ENCODE measurements at places on chromosomes 6 and 20.
A peak's percentile ranks its signal among the peaks of the same experiment; 100 is the strongest.

- DNase-seq, result no peak
These were observed 480.7 kb downstream of the RFPL4B start for GRCh38 chr6:112827793-112828192.

GRCh38 chr6:12555267-12555666, 161.3 kb upstream of the PHACTR1 start:
- DNase-seq, result peak; percentile 35

GRCh38 chr6:137843211-137843610, 23.8 kb upstream of the TNFAIP3 start:
- no peak for DNase-seq

- peak; percentile 20 for DNase-seq
These were observed 499.8 kb upstream of the PTCHD4 start for GRCh38 chr6:48610846-48611245.

- no peak for DNase-seq
These were observed 647 bp upstream of the POU5F1 start for GRCh38 chr6:31170987-31171671.

DNA sequence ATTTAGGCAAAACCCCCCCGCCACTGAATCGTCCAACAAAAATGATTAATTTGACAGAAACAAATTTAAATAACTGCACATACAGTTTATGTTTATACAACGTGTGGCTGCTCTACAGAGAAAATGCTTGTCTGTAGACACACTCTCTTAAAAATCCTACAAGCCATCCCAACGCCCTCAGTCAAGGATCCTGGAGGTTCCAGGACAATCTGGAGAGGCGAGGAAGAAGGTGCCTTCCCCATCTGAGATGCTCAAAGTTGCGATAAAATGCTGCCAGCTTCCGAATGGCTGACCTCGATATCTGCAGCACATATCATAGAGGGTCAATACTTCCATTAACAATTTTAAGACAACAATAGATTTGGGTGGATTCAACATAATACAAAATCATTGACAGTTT, 25.3 kb downstream of the ZNF217 start:
- no peak for DNase-seq

DNA sequence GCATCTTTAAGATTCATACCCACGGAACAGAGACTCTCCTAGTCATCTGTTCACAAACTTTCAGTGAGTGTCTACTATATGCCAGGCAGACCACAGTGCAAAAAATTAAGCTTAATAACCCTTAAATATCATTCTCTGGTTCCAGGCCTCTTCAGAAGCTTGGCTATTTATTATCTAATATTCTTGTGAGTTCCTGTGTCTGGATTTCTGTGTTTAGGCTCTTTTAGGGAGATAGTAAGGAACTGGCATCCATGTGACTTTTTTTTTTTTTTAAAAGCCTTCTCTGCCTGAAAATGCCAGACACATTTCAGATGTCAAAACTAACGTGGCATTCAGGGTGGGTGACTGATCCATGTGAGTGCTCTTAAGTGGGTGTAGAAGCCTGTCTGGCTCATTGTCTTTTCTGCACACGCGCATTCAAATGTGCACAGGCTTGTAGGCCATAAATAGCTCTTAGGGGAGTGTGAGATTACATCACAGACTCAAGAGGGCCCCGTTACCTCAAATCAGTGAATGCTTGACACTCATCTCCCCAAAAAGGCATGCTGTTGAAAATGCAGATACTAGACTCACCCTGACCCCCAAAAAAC, 141.9 kb downstream of the GMPR start:
- DNase-seq, result no peak

DNA sequence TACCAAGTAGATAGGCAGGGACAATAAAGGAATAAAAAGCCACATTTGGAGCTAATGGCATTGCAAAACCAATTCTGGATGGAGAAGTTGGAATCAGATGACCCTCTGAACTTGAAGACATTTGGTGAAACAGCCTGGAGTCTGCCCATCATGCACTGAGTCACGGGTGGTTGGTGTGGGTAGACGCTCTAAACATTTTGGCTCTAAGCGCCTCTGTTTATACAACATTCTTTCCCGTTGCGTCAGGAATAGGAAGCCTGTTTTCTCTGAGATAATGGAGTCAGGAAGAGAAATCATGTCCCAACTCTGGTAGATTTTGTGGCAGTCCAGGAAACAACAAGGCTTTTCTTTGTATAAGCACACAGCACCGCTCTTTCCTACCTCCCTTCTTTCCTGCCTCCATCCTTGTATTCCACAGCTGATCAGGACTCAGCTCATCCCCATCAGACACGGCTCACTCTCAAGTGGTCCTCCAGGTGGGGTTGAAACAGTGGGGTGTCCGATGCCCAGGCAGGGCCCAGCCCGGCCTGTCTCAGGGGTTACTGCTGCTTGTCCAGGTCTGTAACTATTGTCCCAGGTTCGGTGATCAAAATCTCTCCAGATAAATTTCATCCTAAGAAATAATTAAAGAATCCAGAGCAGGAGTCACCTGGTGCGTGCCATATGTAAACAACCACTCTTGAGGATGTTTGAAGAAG, 12.1 kb upstream of the RAMACL start:
- peak; percentile 91 for DNase-seq

DNA sequence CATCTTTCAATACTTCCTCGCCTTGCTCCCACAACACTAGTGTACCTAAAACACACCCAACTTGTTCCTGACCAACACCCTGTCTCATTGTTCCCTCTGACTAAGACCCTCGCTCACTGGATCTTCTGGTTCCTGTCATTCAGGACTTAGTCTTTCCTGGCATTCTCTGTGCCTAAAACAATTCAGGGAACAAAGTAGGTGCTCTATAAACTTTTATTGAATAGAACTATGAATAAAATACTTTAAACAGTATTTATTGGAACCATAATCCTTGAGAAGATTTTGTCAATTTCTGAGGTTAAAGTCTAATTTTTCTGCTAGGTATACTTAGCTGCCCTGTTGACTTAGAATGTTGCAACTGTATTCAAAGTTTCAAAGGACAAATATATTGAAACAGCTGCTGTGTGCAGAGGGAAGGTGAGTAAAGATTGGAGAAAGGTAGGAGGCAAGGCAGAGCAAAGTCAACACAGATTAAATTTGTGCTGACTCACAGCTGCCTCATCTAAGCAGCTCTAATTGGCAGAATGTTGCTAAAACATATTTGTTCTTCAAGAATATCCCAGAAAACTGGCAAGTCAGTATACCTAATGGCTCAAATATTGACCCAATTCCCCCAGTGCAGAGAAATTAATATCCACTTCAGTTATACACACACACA, 37.6 kb downstream of the GSTA2 start:
- peak; percentile 55 for DNase-seq

- DNase-seq, result no peak
These were observed 119.2 kb downstream of the PREX1 start for GRCh38 chr20:48708630-48709029.

DNA sequence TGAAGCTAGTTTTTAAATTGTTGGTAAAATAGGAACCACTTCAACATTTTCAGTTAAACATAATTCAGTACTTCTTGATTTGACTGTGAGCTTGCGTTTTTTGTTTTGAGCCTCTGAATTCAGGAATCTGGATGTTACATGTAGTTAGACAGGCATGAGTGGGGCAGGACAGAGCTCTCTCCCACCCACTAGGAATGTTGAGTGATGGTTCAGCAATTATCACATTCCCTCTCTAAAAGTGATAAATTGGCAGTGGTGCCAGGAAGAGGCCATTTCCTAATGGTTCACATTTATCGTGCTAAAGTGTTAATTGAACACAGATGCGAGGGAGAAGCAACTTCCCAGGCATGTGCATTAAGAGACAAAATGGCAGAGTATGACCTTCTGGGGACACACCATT, 465.5 kb upstream of the HTR1E start:
- no peak for DNase-seq

- no peak for DNase-seq
These were observed 19.0 kb upstream of the SNRPB2 start for GRCh38 chr20:16710781-16711180.

DNA sequence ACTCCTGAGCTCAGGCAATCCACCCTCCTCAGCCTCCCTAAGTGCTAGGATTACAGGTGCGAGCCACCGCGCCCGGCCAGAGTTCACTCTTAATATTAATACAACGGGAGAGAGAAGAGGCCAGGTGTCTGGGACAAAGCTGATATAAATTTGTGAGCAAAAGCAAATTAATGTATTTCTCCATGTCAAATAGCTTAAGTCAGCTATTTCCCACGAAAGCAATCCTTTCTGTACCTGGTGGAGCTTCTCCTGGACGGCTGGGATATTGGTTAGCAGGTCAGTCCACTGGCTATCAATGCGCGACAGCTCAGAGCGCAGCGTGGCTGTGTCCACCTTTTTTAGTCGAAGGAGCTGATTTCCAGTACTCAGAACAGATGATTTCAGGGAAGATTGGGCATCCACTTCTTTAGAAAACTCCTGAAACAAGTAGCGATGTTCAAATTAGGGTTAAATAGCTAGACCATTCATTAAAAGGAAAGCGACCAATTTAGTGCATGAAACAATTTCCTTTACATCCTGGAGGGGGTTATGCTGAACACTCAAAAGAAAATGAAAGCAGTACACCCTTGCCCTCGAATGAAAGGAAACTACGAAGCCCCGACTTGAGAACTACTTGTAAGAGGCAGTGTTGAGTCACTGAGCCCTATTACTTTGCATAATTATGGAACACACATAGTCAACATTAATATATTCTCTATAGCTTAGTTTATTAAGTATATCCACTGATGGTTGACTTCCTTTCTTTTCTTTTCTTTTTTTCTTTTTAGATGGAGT, 403.4 kb downstream of the SYNE1 start:
- no peak for DNase-seq

DNA sequence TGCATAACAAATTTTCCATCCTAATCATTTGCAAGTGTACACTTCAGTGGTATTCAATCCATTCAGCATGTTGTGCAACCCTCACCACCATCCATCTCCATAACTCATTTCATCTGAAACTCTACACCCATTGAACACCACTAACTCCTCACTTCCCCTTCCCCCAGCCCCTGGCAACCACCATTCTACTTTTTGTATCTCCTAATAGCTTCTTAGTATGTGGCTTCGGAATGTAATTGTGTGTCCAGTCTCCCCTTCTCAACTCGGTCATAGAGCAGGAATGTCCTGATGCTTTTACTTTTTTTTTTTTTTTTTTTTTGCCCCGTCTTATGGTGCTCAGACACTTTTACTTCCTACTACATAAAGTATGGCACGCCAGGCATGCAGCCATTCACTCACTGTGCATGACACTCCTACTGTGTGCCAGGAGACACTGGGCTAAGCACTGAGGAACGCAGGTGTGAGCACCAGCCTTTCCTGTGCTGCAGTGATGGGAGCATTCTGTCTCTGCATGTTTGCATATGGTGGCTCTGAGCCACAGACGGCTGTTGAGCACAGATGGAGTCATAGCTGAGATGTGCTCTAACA, 15.3 kb downstream of the HCK start:
- DNase-seq, result peak; percentile 11

- DNase-seq, result no peak
These were observed 147.1 kb downstream of the TAF4 start for GRCh38 chr20:61918548-61918947.

DNA sequence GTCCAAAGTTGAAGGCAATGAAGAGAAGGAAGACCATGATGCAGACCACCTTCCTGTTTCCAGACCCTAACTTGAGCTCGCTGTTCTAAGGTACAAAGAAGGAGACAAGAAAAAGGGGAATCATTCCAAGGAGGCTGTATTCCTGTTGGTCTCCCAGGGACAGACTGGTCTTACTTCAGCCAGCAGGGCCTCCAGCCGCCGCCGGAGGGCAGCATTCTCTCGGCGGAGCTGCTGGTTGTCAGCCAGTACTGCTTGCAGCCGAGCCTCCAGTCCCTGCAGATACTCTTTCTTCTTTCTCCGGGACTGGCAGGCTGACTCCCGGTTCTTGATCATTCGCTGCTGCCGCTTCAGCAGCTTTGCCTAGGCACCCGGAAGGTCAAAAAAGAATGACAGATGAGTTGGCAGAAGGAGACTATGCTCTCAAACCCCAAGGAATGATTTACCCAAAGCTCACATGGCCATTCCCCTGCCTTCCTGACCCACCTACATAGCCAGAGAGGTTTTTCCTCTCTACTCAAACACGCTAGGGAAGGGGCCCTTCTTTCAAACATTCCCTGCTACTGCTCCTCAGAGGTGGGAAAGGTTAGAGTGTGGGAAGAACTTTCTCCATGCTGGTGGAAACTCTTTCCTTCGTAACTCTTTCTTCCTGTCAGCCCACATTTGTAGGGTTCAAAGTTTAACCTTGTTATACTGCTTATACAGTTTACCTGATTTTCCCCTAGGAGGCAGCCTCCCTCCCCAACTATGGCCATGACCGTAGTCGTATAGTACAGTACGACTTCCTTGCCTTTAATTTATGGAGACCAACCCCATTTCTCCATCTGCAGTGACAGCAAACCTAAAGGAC, 9.0 kb downstream of the ATF6B start:
- peak; percentile 77 for DNase-seq

DNA sequence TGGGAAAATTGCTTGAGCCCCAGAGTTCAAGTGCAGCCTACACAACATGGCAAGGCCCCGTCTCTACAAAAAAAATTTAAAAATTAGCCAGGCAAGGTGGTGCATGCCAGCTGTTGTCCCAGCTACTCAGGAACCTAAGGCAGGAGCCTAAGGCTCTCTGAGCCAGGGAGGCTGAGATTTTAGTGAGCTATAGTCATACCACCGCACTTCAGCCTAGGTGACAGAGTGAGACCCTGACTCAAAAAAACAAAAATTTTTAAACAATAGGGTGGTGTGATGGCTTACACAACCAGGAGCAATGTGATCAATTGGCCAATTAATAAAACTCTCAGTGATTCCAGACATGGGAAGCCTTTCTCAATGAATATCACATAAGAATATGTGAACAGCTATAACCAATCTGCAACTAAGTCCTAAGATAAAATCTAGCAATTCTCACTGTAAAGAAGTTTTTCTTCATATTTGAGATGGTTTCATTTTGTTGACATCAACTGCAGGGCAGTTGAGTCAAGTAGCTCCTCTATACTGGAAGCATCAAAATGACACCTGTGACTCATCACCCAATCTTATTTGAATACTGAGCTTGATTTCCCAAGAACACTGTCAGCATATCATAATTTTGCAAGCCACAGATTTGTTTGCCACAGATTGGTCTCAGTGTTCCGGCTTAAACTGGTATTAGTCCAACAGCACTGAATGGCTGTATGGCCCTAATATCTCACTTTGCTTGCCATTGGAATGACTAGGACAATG, 169.0 kb upstream of the GJE1 start:
- peak; percentile 59 for DNase-seq

GRCh38 chr6:74585753-74586152, 620.1 kb downstream of the COL12A1 start:
- DNase-seq, result peak; percentile 44

DNA sequence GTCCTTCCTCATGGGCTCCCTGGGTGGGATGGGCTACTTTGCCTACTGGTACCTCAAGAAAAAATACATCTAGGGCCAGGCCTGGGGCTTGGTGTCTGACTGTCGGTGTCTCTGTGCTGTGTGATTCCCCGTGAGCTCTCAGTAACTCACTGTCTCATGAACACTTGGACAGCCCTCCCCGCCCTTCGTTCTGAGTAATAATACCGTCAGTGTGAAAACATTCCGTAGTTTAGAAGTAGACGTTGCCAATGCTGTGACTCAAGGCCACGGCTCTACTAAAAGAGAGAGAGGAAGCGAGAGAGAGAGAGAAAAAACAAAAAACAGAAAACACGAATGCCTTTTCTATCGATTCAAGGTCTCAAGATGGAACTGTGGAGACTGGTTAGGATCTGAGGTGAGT, 31.8 kb downstream of the FITM2 start:
- peak; percentile 81 for DNase-seq

GRCh38 chr6:157184202-157185015, 138.9 kb downstream of the TMEM242 start:
- peak; percentile 57 for DNase-seq

Data from MCF 10A (cell line).